GM23338 (cell line): ENCODE measurements at places on chromosomes 6 and 20. TPM values are rescaled to one million over a fixed set of nuclear protein-coding genes. Genes with fewer than 3 reads are reported as not detected.

- no peak for DNase-seq
- H3K36me3 ChIP-seq = no peaks in the 10 kb centered on the region
Measured at GRCh38 chr20:53827292-53828087, 233.9 kb upstream of the ZNF217 start.

- no peaks in the 10 kb centered on the region for H3K27me3 ChIP-seq
- no peaks in the 10 kb centered on the region for H3K4me1 ChIP-seq
- DNase-seq = no peak
- no peaks in the 10 kb centered on the region for H3K36me3 ChIP-seq
Measured at GRCh38 chr6:23454080-23454976, 671.7 kb upstream of the NRSN1 start.

- DNase-seq = peak; percentile 4
- no peaks in the 10 kb centered on the region for H3K27me3 ChIP-seq
Measured at GRCh38 chr6:81451787-81452186, 300.7 kb downstream of the TENT5A start.

The YIPF3 gene
- total RNA-seq = 94.3 and 119 TPM in 2 replicates

GRCh38 chr6:35977308-35977707, 47.1 kb downstream of the SLC26A8 start:
- no peak overlapping the region for H3K4me3 ChIP-seq
- H3K36me3 ChIP-seq = no peaks in the 10 kb centered on the region
- no peak for DNase-seq
- no peaks in the 10 kb centered on the region for H3K27me3 ChIP-seq
- no peak overlapping the region for H3K27ac ChIP-seq

The SYCP2 gene
- total RNA-seq = 2.1 TPM in 2 replicates

The CDH22 gene
- 0.10 and 0.31 TPM in 2 replicates for total RNA-seq

DNA sequence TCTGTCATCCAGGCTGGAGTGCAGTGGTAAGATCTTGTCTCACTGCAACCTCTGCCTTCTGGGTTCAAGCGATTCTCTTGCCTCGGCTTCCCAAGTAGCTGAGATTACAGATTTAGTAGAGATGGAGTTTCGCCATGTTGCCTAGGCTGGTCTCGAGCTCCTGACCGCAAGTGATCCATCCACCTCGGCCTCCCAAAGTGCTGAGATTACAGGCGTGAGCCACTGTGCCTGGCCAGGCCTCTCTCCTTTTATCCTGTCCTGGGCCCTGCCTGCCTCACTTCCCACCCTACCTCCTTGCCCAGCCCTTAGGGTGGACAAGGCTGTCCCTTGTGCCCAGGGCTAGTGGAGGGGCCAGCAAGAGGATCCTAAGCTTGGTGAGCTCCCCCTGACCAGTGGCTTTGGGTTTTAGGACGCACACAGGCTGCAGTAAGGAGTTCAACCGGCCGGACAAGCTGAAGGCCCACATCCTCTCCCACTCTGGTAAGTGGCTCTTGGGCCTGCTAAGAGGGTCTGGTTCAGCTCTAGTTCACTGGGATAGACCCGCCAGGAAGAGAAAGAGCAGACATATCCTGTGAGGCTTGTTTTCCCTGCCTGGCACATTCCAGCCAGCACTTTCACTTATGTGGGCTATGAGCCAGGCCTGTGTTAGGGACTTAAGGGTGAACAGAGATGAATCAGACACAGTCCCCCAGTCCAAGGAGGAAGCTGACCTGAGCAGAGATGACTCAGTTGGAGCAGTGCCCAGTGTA, 21.9 kb upstream of the CHMP4B start:
- DNase-seq = no peak
- H3K36me3 ChIP-seq = no peaks in the 10 kb centered on the region
